ENCODE measurements at places on chromosomes 1 and 21. TPM values are rescaled to one million over a fixed set of nuclear protein-coding genes. Genes with fewer than 3 reads are reported as not detected.

The SAMD11 gene
- total RNA-seq = 0.16 TPM

DNA sequence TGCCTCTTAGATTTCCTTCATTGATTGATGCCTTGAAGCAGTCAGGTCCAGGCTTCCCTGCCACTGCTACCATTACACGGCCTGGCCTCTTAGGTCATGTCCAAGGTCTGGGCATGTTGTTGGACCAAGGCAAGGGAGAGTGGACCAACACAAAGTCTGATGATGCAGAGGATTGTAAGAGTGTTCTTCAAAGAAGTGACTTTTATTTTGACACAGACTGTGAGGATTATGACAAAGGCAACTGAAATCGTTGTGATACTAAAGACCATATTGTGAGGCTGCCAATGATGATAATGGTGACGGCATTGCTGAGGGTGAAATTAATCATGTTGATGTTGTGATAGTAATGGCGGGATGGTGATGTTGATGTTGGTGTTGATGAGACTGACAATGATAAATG, 149.5 kb downstream of the GRIK3 start:
- DNase-seq = no peak

The PARS2 gene
- 3.7 TPM for total RNA-seq

The HSPA13 gene
- 209 TPM for total RNA-seq

GRCh38 chr1:185886046-185886445, 151.9 kb downstream of the HMCN1 start:
- DNase-seq = no peak

- no peak for DNase-seq
Observed at GRCh38 chr1:212597487-212597886, 11.1 kb upstream of the ATF3 start.

The HES3 gene
- not detected for total RNA-seq

GRCh38 chr1:234977875-234978396, 150.7 kb downstream of the TOMM20 start:
- DNase-seq = no peak

GRCh38 chr1:53046930-53047329, 15.1 kb upstream of the PODN start:
- DNase-seq = no peak

GRCh38 chr21:9772348-9772672, 749.1 kb upstream of the TPTE start:
- DNase-seq = no peak

DNA sequence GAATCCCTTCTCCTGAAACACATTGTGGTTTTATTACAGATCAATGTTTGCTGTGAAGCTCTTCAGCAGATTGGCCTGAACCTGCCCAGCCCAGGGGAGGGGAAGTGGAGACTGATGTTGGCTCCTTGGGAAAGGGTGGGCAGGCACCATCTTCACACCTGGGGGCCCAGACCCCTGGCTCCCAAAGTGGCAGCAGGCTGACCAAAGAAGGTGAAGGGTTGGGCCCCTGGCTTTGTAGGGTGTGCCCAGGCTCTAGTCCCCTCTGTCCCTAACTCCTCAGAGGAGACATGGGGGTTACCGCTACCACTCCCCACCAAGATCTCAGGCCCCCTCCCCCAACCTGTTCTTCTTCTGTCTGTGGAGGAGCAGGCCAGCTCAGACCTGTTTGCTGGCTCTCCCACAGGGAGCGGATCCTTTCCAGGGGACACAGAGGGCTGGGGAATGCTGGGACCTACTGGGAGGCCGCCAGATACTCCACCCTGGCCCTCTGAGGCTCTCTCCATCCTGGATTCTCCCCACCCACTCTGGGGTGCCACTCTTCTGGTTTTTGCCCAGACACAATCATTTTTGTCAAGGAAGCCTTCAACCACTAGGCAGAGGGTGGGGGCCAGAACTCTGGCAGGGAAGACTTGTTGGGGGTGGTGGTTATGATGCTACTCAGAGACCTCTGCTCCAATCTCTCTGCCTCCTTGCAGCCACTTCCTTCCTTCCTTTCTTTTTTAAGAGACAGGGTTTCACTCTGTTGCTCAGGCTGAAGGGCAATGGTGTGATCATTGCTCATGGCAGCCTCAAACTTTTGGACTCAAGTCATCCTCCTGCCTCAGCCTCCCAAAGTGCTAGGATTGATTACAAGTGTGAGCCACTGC, 5.0 kb upstream of the EFNA3 start:
- DNase-seq = no peak

DNA sequence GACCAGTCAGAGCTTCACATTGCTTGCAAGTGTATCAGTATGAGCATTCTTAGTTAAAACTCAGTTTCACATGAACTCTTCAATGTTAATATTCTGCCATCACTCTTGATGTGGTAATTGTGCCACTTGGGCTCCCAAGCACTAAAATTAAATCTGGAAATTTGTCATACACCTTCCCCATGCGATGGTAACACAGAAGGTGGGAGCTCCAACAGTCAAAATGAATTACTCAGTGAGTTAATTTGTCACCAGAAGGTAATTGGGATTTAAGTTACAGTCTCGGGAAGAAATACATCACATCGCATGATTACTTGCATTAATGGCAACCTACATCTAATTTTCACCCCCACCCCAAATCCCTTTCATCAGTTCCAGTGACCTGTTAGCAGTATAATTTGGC, 376.5 kb upstream of the DAB1 start:
- no peak for DNase-seq

DNA sequence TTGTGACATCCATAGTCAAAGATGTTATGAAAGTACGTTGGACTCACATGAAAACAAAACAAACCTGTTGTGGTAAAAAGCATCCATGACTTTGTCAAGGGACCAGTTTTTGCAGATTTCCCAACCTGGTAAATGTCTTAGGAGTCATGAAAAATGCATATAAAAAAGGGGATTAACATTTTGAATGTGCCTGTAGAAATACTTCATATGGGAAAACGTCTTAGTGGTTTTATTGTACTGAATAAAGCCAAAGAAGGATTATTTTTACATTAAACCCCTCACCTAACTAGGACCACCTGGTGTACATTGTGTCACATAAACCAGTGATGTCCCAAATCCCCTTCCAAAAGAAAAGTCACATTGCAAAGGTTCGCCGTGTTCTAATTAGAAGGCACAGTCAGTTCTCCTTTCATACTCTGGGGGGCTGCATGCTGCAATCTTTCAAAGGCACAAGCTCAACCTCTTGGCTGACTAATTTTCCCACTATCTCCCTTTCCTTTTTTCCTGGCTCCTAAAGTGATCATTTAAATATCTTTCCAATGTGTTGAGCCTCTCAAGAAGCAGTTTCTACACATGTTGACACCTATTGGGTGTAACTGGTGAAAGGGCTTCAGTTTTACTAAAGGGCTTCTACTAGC, 119.8 kb upstream of the SPAG17 start:
- no peak for DNase-seq

DNA sequence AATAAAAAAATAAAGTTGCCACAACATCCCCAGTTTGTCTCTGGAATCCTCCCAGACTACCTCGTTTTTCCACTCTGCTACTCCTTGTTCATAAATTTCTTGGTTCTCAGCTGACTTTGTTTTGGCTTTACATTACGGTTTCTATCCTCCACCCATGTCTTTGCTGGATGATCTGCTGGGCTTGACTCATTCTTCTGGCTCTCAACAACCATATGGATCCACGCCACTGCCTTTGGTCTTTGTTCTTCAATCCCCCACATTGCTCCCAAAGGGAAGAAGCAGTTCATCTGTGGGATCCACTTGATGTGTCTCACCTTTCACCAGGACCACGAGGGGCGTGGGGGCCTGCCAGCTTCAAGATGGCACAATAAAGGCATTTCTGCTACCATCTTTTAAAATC, 67.1 kb upstream of the NBL1 start:
- no peak for DNase-seq

The SH2D5 gene
- 0.62 TPM for total RNA-seq
